ENCODE measurements at places on chromosomes 7 and 10.

DNA sequence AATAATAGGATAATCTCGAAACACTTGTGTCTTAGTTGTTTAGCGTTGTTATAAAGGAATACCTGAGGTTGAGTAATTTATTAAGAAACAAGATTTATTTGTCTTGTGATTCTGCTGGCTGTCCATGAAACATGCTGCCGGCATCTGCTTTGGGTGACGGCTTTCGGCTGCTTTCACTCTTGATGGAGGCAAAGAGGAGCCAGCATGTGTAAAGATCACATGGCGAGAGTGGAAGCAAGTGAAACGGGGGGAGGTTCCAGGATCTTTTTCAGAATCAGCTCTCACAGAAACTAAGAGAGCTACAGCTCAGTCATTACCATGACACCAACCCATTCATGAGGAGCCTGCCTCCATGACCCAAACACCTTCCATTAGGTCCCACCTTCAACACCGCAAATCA is 402.8 kb downstream of the CDC14C start:
- DNase-seq = no peak

DNA sequence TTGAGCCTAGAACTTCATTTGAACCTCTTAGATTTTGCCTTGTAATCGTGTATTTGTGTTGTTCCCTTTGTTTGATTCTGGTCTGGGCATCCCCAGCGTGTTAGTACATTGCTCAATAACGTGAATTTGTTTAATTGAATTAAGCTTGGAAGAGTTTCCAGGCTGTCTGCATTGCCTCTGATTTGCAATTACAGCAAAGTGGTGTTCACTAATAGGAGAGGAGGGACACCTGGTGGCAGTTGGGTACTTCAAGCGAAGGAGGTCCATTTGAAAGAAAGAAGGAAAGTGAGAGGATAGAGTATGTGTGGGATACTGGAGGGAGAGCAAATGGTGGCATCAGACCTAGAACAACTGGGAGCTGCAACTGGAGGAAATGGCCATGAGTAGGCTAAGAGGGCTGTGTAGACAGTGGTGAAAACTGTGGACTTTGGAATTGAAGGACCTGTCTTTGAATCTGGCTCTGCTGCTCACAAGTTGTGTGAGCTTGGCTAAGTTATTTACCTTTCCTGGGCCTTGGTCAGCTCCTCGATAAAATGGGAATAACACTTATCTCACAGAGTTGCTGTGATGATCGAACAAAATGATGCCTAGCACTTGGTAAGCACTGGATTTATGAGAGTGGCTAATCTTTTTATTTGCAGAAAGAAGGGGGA is 15.1 kb downstream of the LSMEM1 start:
- DNase-seq = peak; percentile 73

DNA sequence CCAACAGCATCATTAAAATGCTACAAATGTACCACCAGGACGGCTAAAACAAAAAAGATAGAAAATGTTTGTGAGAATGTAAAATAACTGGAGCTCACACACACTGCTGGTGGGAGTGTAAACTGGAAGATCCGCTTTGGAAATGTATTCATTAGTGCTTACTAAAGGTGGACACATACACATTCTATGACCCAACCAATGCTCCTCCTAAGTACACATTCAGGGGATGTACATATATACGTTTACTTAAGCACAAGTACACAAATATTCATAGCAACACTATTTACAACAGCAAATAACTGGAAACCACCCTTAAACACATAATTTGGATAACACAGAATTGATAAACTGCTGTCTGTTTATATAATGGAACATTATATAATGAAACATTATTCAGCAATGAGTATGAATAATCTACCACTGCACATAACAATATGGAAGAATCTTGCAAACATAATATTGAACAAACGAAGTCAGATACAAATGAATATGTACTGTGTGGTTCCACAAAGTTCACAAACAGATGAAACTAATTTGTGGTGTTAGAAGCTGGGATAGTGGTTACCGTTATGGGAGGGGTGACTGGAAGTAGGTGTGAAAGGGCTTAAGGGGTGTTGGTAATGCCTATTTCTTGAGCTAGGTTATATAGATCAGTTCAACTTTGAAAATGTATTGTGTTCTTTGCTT is 52.1 kb downstream of the STRA8 start:
- no peak for DNase-seq

- no peak for DNase-seq
These were observed 7.4 kb downstream of the YWHAG start for GRCh38 chr7:76351372-76351771.

- peak; percentile 64 for DNase-seq
These were observed 88.4 kb downstream of the BEND7 start for GRCh38 chr10:13440185-13441061.

DNA sequence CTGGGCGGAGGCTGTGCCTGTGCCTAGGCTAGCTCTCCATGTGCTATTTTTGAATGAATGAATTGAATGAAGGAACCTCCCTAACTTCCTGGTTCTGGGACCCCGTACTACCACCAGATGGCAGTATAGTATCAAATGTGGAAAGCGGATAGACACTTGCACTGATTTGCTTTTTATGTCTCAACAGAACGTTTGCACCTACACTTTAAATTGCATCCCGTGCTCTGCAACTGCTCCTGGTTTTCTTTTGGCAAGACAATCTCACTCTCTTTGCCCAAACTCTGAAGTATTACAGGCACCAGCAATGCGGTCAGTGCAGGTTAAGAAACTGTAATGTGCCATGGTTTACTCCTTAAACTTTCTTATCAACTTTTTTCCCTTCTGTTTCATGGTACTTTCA is 6.5 kb downstream of the FZD8 start:
- peak; percentile 39 for DNase-seq

DNA sequence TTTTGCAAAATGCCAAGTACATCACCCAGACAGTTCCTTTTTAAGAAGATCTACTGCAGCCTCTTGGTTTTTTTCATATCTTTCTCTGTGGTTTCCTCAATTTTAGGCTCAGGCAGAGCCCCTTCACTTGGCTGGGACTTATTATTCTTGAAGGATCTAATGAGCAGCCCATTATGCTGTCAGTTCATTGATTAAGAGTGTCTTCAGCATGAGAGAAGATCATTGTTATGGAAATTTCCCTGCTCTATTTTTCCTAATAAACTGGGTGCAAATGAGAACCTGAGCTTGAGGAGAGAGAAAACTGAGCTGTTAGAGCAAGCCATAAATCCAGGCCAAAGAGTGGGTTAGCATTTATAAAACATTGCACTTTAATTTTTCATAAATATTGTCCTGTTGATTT is 146.5 kb downstream of the SEC23IP start:
- DNase-seq = no peak

GRCh38 chr7:142847353-142847752 is 7.5 kb upstream of the EPHB6 start:
- no peak for DNase-seq

- no peak for DNase-seq
These were observed 10.7 kb downstream of the RHEB start for GRCh38 chr7:151508991-151509390.

GRCh38 chr10:131888186-131888604 is 12.6 kb upstream of the PPP2R2D start:
- DNase-seq = no peak

- DNase-seq = no peak
These were observed 41.6 kb upstream of the PTPRZ1 start for GRCh38 chr7:121831351-121831750.

- no peak for DNase-seq
These were observed 218.8 kb upstream of the TMEM229A start for GRCh38 chr7:124251636-124252035.

DNA sequence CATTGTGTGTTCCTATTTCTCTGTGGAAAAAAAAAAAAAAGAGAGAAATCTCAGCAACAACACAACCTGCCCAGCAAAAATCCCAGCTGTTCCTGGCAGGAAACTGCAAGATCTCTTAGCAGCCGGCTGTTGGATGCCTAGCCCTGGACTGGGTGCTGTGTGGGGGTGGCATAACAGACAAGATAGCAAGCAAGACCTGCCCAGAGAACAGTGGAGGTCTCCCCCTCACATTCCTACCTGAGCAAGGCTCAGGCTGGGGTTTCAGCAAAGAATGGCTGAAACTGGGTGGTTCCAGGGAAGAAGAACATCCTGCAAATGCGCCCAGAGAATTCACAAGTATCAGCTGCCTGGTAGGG is 248.8 kb upstream of the ZMIZ1 start:
- DNase-seq = no peak

- DNase-seq = no peak
These were observed 484.2 kb downstream of the PLXNA4 start for GRCh38 chr7:132092106-132092505.

GRCh38 chr7:84611391-84611790 is 416.8 kb upstream of the SEMA3A start:
- DNase-seq = no peak

GRCh38 chr10:62471711-62472110 is 97.5 kb downstream of the ZNF365 start:
- no peak for DNase-seq

- DNase-seq = no peak
These were observed 29.5 kb upstream of the TMEM72 start for GRCh38 chr10:44881649-44882048.

DNA sequence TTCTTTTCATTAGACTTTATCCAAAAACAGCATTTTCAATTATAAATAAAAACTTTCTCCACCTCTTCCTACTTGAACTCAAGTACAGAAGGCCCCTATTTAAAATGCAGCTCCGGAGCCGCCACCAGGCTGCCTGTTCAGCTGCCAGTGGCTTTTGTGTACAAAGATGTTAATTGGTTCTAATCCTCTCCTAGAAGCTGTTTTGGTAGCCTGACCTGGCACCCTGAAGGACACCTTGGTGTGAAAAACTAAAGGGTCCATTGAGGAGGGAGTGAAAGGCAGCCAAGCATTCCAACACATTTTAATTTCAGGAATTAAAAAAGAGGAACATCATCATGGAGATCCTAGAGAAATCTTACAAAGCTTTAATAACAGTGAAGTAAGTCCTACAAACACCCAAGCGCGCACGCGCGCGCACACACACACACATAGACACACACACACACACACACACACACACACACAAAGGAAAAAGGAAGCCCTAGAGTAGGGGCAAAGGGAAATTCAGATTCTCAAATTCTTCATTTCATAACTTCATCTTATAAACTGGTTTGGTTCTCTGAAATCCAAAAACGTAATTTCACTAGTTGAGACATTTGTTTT is 41.4 kb downstream of the VAX1 start:
- DNase-seq = no peak

DNA sequence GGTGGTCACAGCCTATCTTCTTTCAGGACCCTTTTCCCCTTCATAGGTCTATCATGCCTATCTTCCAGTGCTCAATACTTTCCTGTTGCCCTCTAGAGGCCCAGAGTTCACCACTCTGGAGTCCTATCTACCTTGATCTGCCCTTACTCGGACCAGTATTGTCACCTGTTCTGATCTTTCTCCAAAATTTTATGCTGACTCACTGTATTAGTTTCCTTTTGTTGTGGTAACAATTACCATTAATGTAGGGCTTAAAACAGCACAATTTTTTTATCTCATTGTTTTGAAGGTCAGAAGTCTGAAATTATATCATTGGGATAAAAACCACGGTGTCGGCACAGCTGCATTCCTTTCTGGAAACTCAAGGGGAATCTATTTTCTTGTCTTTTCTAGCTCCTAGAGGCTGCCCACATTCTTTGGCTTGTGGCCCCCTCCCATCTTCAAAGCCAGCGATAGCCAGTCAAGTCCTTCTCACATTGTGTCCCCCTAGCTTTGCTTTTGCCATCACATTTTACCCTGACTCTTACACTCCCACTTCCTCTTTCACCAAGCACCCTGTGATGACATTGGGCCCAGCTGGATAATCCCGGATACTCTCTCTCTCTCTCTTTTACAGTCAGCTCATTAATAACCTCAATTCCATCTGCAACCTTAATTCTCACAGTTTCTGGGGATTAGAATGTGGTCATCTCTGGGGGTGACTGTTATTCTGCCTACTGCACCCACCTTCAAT is 54.6 kb downstream of the TFAM start:
- DNase-seq = no peak

- no peak for DNase-seq
These were observed 6.1 kb downstream of the SAMD9L start for GRCh38 chr7:93142127-93142526.

- no peak for DNase-seq
These were observed 47.0 kb upstream of the CDK1 start for GRCh38 chr10:60731134-60731885.

DNA sequence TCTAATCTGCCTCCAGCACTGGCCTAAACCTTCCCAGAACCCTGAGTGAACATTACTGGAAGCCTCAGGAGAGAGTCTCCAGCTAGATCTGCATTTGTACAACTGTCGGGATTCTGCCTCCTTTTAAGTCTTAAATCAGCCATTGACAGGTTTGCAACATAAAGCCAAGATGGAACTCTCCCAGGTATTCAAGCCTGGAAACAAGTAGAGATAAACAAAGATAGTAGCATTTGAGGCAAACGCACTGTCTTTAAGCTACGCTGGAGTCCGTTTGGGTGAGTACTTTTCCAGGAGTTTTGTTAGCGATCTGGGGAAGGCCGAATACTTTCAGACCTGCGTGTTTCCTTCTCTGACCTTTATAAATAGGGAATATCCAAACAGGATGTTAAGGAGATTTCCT is 317.2 kb upstream of the FZD8 start:
- no peak for DNase-seq

DNA sequence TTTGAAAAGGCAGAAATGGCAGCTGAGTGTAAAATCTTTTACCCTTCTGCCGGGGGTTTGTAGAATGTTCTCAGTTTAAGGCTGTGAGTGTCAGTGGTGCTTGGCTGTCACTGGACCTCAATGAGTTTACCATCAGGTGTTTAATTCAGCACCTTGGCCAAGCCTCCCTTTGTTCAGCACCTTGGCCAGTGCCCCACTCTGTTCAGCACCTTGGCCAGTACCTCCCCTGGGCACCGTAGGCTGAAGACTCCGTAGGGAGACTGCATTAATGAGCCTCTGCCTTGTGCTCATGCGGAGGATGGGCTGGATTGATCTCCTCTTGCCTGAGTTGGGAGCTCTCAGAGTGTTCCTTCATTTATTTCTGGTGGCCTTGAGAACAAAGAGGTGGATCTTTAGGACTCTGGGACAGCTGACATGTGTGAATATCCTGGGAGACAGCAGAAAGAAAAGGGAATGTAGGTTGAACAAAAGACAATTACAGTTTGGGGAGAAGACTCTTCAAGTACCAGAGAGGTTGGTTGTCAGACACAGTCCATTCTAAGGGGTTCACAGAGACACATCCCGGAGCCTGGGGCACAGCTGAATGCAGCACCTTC is 1.6 kb downstream of the FAM24A start:
- DNase-seq = no peak

GRCh38 chr7:29883462-29884398 is 77.4 kb downstream of the WIPF3 start:
- no peak for DNase-seq

DNA sequence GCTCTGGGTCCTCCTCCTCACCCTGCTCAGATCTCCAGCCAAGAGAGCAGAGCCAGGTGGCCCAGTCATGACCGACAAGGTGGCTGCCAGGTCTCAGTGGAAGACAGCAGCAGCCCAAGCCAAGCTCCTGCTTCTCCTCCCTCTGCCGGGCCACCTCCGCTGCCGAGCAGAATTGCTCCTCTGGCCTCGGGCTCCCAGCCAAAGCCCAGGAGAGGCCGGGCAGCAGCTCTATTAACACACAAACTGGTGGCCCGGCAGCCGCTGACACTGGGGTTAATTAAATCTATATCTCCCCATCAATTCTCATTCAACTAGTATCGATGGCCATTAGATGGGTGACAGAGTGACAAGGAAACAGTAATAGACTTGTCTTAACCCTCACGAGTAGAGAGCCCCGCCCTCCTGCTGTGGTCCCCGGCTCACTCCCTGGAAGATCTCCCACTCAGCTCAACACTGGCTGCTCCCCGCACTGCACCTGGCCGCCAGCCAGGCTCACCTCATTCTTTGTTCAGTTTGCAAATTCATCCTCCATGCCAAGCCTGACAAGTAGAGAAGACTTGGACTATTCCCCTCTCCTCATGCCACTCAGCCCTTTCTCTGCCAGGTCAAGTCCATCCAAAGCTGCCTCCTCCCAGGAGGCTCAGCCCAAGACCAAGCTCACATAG is 74.1 kb upstream of the UNC5B start:
- peak; percentile 30 for DNase-seq
